KBM-7 (cell line): ENCODE measurements at places on chromosomes 11 and 22.

DNA sequence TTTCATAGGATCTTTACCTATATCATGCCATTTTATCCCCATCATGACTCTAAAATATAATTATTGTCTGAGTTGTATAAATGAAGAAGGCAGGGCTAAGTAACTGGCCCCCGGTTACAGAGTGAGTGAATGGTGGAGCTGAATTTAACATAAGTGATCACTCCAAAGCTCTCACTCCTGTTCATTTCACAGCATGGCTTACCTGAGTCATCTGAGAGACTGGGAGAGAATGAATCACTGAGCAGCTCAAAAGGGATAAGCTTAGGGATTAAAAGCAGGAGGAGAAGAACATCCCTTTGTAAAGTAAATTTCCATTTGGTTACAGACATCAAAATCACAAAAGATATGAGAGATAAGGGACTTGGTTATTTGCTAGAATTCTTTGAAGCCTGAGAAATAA is 294.0 kb upstream of the CTSC start:
- DNase-seq, result no peak

DNA sequence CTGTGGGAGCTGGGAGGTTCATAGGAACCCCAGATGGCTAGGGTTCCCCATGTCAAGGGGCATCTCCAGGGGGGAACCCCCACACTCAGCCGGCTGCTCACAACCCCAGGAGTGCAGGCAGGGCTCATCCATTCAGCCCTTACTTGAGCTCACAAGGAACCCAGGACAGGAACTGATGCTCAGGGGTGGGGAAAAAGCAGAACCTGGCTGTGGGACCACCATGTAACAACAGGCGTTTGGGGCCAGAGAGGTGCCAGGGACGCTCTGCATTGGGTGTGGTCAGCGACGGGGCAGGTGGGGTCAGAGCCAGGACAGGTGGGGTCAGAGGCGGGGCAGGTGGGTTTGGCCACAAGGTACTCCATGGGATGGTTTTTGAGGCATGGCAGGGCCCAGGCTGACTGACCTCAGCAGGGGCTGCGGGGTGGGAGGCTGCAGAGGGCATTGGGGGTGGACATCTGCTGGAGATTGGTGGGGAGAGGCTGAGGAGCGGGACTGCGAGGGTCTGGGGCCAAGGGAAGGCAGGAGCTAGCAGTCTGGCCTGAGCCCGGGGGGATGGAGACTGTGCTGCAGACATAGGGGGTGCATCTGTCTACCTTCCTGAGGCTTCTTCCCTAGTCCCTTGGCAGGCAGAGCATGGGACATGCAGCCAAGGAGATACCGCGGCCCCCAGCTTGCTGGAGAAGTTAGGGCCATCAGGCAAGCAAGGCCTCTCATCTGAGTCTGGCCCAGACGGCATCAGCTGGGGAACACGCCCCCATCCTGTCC is 34.0 kb upstream of the CARS1 start:
- no peak for DNase-seq

DNA sequence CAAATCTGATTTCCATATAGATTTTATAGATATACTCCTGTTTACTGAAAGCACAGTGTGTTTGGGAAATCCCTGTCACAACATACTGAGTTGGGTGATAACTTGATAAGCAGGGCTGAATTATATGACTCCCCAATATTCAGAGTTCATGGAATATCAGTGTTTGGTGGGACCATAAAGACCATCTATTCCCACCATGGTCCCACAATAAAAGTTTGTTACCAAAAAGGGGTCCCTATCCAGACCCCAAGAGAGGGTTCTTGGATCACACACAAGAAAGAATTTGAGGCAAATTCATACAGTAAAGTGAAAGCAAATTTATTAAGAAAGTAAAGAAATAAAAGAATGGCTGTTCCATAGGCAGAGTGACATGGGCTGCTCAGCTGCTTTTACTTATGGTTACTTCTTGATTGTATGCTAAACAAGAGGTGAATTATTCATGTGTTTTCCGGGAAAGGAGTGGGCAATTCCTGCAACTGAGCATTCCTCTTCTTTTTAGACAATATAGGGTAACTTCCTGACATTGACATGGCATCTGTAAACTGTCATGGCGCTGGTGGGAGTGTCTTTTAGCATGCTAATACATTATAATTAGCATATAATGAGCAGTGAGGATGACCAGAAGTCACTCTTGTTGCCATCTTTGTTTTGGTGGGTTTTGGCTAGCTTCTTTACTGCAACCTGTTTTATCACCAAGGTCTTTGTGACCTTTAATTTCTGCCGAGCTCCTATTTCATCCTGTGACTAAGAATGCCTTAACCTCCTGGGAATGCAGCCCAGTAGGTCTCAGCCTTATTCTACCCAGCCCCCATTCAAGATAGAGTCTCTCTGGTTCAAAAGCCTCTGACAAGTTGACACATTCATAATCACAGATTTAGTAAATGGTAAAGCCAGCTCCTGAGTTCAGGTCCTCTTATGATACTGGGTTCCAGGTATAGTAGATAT is 240.6 kb upstream of the PDGFD start:
- DNase-seq, result no peak

DNA sequence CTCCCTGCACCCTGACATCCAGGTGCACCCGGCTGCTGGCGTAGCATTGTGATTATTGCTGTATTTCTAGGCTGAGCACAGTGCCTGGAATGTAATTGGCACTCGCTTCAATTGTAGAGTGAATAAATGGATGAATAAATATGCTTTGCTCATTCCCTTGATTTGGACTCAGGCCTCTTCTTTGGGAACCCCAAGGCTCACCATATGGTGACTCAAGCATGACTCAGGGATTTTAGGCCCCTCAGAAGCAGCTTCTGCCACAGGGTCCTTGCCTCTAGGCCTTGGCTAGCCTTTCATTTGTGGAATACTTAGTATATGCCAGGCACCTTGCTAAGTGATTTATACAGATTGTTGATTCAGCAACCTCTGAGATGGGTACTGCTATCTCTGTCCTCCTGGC is 78.9 kb downstream of the GRIK4 start:
- DNase-seq, result no peak

GRCh38 chr22:37016134-37016910 is 2.9 kb downstream of the TST start:
- DNase-seq, result no peak

DNA sequence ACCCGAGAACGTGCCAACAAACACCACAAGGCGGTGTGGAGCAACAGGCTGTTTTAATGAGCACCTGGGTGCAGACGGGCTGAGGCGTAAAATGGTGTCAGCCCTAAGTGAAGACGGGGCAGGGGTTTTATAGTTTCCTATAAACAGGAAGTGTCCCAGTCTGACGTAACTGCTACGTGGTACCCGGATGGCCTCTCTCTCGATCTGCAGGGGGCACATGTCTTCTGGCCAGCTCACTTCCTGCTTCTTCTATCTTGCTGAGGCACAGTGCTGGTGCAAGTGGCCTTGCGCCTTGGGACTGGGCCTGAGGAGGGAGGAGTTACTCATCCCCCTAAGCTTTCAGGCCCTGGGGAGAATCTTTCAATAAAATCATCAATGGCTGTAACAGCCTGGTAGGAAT is 20.9 kb downstream of the OOSP3 start:
- peak; percentile 43 for DNase-seq

GRCh38 chr11:73566977-73567755 is 30.7 kb downstream of the FAM168A start:
- no peak for DNase-seq
